ENCODE measurements at places on chromosomes 11 and 22.

GRCh38 chr11:27411328-27411727 is 48.3 kb upstream of the CCDC34 start:
- no peak for DNase-seq
- no peak overlapping the region for H3K27ac ChIP-seq
- H3K4me1 ChIP-seq, result no peaks in the 10 kb centered on the region
- H3K36me3 ChIP-seq, result no peaks in the 10 kb centered on the region
- no peaks in the 10 kb centered on the region for H3K27me3 ChIP-seq
- H3K4me3 ChIP-seq, result no peak overlapping the region

GRCh38 chr11:58757439-58757838 is 25.7 kb upstream of the GLYAT start:
- no peak overlapping the region for H3K4me3 ChIP-seq
- H3K27me3 ChIP-seq, result no peaks in the 10 kb centered on the region
- H3K36me3 ChIP-seq, result no peaks in the 10 kb centered on the region
- no peak overlapping the region for H3K27ac ChIP-seq
- no peaks in the 10 kb centered on the region for H3K4me1 ChIP-seq

GRCh38 chr11:7591987-7592386 is 78.2 kb downstream of the PPFIBP2 start:
- peaks cover 3% of the 10 kb centered on the region for H3K4me1 ChIP-seq
- no peaks in the 10 kb centered on the region for H3K36me3 ChIP-seq
- no peak for DNase-seq

DNA sequence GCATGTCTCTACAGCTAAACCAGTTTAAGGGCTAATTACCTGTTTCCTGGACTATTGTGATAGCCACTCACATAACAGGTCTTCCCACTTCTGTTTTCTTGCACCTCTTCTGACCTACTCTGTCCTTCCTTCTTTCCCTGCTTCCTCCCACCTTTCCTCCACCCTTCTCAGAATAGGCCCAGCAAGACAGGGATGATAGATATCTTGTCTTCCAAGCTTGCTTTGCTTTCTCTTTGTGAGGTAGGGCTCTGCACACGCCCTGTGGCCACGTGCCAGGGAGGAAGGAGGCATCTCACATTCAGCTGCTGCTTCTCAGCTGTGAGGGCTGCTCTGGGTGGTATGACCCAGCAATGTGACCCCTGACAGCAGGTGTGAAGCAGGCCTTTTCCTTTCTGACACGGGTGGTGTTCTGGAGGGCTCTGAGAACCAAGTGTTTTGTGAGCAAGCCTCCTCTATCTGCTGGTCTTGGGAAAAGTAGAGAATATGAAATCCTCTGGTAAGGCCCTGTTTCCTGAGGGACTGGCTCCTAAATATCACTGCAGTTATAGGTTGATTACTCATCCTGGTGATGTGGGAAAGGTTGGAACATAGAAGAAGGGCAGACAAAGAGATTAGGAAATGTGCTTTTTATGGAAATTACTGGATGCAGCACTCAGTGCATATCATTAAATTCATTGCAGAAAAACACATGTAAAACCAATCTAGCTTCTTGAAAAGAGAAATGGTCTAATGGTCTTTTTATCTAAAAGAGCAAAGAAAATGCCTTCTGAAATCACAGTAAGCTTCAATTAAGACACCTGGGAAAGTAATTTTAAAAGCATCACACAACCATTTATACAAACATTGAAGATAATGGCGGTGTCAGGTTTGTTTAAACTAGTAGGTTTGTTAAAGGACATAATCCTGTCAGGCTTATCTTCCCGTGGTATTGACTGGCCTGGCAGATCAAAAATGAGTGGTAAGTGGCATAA is 8.5 kb downstream of the AMOTL1 start:
- no peak overlapping the region for H3K27ac ChIP-seq
- no peaks in the 10 kb centered on the region for H3K27me3 ChIP-seq
- H3K4me1 ChIP-seq, result peaks cover 5% of the 10 kb centered on the region

DNA sequence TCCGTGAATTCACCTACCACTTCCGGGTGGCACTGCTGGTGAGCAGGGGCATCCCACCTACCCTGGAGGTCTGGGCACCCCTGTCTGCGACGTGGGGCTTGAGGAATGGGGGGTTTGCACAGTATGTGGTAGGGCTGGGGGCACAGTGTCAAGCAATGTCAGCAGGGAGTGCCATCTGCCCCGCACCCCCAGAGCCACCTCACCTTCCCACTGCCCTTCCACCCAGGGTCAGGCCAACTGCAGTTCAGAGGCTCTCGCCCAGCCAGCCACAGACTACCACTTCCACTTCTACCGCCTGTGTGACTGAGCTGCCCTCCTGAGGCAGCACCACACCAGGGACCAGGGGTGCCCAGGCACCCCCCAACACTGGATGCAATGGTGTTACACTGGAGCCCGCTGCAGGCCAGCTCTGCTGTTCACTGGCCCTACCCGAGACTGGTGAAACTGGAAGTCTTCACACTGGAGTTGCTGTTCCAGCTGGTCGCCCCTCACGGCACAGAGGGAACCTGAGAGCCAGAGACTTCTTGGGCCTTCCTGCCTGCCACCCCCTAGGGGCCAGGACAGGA is 6.5 kb downstream of the TMEM258 start:
- DNase-seq, result no peak
- H3K27me3 ChIP-seq, result no peaks in the 10 kb centered on the region
- no peak overlapping the region for H3K4me3 ChIP-seq
- H3K36me3 ChIP-seq, result no peaks in the 10 kb centered on the region
- H3K4me1 ChIP-seq, result no peaks in the 10 kb centered on the region

DNA sequence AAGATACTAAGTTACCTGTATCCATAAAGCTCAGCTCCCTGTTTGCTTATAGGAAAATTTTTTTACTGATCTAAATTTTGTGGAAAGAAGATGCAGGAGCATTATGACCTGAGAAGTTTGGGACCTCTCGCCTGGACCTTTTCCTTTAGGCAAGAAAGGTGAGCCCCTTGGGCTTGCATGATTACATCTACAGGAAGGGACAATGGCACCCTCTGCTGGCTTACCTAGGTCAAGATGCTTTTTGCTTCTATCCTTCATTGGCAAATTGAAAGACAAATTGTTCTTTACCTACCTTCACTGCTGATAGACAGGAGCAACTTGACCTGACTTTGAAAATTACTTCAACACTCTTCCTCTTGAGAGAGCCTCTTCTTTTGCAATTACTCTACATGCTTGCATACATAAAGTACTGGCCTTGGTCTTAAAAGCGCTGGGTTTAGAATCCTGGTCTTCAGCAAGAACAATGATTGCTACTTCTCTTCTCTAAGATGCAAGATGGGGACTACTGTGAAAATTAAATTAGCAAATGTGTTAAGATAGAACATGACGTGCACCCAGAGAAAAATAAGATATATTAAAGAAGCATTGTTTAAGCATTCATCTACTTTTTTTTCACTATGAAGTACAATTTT is 147.2 kb downstream of the TRPC6 start:
- peaks cover 14% of the 10 kb centered on the region for H3K4me1 ChIP-seq
- H3K4me3 ChIP-seq, result no peak overlapping the region
- peak; percentile 41 for DNase-seq
- H3K27me3 ChIP-seq, result no peaks in the 10 kb centered on the region
- H3K27ac ChIP-seq, result no peak overlapping the region
- no peaks in the 10 kb centered on the region for H3K36me3 ChIP-seq

GRCh38 chr11:95790933-95791708 is 823 bp downstream of the CEP57 start:
- H3K4me1 ChIP-seq, result peaks cover 8% of the 10 kb centered on the region
- peak; percentile 73 for DNase-seq
- H3K36me3 ChIP-seq, result no peaks in the 10 kb centered on the region
- H3K27me3 ChIP-seq, result no peaks in the 10 kb centered on the region
- peak overlapping the region; percentile 96 for H3K4me3 ChIP-seq

DNA sequence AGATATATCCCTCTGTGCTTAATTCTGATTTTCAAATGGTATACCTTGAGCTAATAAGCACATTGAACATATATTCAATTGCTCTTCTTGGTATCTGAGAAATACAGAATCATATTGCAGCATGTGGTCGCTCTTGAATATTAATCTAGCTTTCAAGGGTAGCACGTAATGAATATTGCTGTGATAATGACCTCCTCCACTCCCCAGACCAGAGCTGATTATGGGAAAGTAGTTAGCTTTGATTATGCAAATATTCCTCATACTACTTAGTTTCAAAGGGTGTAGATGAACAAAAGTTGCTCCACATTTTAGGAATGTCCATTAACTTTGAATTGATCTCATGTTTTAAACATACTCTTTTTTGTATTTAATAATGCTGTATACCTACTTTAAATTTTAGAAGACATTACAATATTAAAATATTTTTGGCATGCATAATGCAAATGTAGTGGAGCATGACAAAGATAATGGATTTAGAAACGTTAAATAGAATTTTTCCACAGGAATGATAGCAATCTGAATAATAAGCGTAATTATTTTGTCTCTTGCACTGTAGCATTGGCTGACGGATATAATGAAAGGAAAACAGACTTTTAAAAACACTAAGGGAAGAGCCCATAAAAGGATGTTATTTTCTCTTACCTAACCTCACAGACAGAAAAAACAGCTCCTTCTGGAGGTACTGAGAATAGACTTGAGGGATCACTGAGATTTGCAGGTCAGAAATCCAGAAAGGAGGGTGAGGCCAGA is 27.2 kb downstream of the KBTBD3 start:
- DNase-seq, result no peak
- H3K36me3 ChIP-seq, result no peaks in the 10 kb centered on the region
- no peaks in the 10 kb centered on the region for H3K27me3 ChIP-seq
- H3K4me3 ChIP-seq, result no peak overlapping the region
- no peaks in the 10 kb centered on the region for H3K4me1 ChIP-seq
- no peak overlapping the region for H3K27ac ChIP-seq

DNA sequence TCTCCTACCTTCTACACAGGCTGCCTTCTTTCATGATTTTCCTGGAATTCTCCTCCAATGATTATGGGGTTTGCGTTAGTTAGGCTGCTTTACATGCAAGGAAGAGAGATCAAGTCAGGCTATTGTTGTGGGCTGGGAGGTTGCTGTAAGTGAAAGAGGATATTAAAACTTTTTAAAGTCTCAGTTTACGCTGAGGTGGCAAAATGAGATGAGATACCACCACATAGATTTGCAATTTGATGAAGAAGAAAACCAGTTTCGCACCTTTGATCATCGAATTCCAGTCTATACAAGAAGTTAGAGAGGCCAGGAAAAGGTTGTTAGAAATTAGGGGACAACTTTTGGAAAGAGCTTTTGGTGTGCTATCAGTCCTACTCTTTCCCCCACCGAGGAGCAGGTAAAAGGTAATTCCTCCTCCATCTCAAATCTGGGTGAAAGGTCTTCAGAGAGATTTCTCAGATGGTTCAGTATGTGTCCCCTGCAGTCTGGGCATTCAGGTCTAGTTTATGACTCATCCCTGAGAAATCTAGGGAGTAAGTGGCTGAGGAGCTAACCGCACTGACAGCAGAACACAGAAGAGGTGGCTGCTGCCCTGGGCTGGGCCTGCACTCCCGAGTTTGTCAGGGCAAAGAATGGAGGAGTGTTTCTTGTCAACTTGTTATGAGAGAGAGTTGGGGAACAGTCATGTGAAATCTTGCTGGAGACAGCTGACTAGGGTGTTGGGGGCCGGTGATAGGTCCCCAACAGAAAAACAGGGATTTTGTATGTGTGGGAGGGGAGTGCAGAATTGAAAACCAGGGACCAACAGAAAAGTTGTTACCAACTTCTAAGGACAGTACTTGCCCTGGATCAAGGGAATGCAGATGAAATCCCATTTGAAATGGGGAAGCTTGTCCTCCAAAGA is 34.7 kb downstream of the CCDC83 start:
- H3K36me3 ChIP-seq, result no peaks in the 10 kb centered on the region
- H3K4me3 ChIP-seq, result no peak overlapping the region
- no peak for DNase-seq
- H3K27me3 ChIP-seq, result no peaks in the 10 kb centered on the region

GRCh38 chr11:73176145-73176873 is 34.2 kb upstream of the FCHSD2 start:
- no peak overlapping the region for H3K27ac ChIP-seq
- H3K36me3 ChIP-seq, result no peaks in the 10 kb centered on the region
- peaks cover 30% of the 10 kb centered on the region for H3K4me1 ChIP-seq
- DNase-seq, result no peak
- H3K4me3 ChIP-seq, result no peak overlapping the region

- no peaks in the 10 kb centered on the region for H3K27me3 ChIP-seq
- no peak overlapping the region for H3K27ac ChIP-seq
- no peak overlapping the region for H3K4me3 ChIP-seq
- no peaks in the 10 kb centered on the region for H3K36me3 ChIP-seq
Observed at GRCh38 chr22:24809331-24809730, 3.3 kb downstream of the SGSM1 start.

DNA sequence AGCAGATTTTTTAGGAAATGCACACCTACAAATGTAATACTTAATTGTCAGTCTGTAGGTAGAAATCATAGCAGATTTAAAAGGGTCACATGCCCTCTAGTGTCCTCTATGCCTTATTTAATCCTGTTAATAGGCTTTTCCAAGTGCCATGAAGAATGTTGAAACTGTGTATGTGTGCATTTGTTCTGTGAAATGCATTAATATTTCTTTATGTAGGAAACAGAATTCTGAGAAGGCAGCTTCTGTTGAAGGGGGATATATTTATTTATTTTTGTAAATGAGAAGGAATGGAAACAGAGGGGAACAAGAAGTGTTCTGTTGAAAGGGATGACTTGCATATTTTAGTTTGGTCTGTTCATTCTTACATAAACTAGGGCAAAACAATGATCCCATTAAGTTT is 51.0 kb downstream of the SVIP start:
- H3K4me1 ChIP-seq, result no peaks in the 10 kb centered on the region
- DNase-seq, result no peak
- H3K4me3 ChIP-seq, result no peak overlapping the region
- H3K27me3 ChIP-seq, result no peaks in the 10 kb centered on the region
- no peak overlapping the region for H3K27ac ChIP-seq

- no peak overlapping the region for H3K4me3 ChIP-seq
- H3K36me3 ChIP-seq, result no peaks in the 10 kb centered on the region
- DNase-seq, result no peak
- H3K4me1 ChIP-seq, result peaks cover 10% of the 10 kb centered on the region
- H3K27me3 ChIP-seq, result no peaks in the 10 kb centered on the region
Observed at GRCh38 chr11:3853899-3854659, 1.4 kb upstream of the STIM1 start.

GRCh38 chr22:50675553-50676179 is 3.0 kb downstream of the SHANK3 start:
- H3K4me3 ChIP-seq, result no peak overlapping the region
- no peak for DNase-seq
- H3K4me1 ChIP-seq, result peaks cover 4% of the 10 kb centered on the region
- no peaks in the 10 kb centered on the region for H3K36me3 ChIP-seq

- H3K4me3 ChIP-seq, result no peak overlapping the region
- no peaks in the 10 kb centered on the region for H3K36me3 ChIP-seq
- H3K4me1 ChIP-seq, result no peaks in the 10 kb centered on the region
- no peaks in the 10 kb centered on the region for H3K27me3 ChIP-seq
- no peak for DNase-seq
Observed at GRCh38 chr11:90204832-90205646, 17.8 kb downstream of the CHORDC1 start.

- H3K4me3 ChIP-seq, result no peak overlapping the region
- no peaks in the 10 kb centered on the region for H3K27me3 ChIP-seq
- H3K4me1 ChIP-seq, result peaks cover 13% of the 10 kb centered on the region
- no peak for DNase-seq
Observed at GRCh38 chr11:816433-816779, 2.3 kb upstream of the PNPLA2 start.

- no peak overlapping the region for H3K4me3 ChIP-seq
- no peaks in the 10 kb centered on the region for H3K4me1 ChIP-seq
- DNase-seq, result no peak
- H3K36me3 ChIP-seq, result no peaks in the 10 kb centered on the region
- no peaks in the 10 kb centered on the region for H3K27me3 ChIP-seq
- H3K27ac ChIP-seq, result no peak overlapping the region
Observed at GRCh38 chr22:20186183-20186870, 35.5 kb upstream of the CCDC188 start.

- no peaks in the 10 kb centered on the region for H3K4me1 ChIP-seq
- DNase-seq, result peak; percentile 95
- H3K4me3 ChIP-seq, result peak within 1 kb of the TSS; percentile 56
- peak within 1 kb of the TSS; percentile 63 for H3K27ac ChIP-seq
- H3K36me3 ChIP-seq, result no peaks in the 10 kb centered on the region
Observed at GRCh38 chr22:24592851-24593558, at the start of gene LRRC75B. Gene LRRC75B (minus strand): TSS chr22:24593073. CDS start chr22:24593039, 34 bp downstream.

All from ovary (tissue), 10 donors.